Gastroesophageal sphincter (tissue), 4 donors: ENCODE measurements at places on chromosomes 4 and X.

- no peaks in the 10 kb centered on the region for H3K36me3 ChIP-seq
- no peak for ATAC-seq
- H3K27me3 ChIP-seq: no peaks in the 10 kb centered on the region
These were observed 43.5 kb upstream of the CITED1 start for GRCh38 chrX:72349190-72349589.

DNA sequence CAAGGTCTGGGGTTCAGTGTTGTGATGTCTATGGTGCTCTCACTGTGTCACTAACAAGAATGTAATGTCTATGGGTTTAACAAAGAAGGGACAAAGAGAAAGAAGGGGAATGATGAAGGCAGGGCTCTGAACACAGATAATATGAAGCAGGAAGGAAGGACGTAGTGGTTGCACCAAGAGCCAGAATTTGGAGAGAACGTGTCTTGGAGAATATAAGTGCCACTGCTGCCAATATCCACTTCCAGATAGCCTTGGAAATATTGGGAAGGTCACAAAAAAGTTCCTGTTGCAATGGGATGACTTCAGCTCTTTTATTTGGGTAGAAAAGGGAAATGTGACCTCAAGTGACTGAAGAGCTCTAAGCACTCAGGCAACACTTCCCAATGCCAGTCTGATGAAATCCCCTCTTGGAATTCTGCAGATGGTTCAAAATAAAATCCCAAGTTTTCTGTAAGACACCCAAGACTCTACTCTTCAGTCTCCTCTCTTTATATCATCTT, 131.8 kb downstream of the PRKX start:
- ATAC-seq: no peak
- no peaks in the 10 kb centered on the region for H3K4me1 ChIP-seq
- H3K27me3 ChIP-seq: no peaks in the 10 kb centered on the region
- no peaks in the 10 kb centered on the region for H3K36me3 ChIP-seq
- no peak overlapping the region for H3K27ac ChIP-seq

- no peak overlapping the region for H3K4me3 ChIP-seq
- H3K27me3 ChIP-seq: no peaks in the 10 kb centered on the region
- H3K4me1 ChIP-seq: no peaks in the 10 kb centered on the region
- H3K27ac ChIP-seq: no peak overlapping the region
These were observed 41.8 kb downstream of the PRKG2 start for GRCh38 chr4:81173213-81173612.

DNA sequence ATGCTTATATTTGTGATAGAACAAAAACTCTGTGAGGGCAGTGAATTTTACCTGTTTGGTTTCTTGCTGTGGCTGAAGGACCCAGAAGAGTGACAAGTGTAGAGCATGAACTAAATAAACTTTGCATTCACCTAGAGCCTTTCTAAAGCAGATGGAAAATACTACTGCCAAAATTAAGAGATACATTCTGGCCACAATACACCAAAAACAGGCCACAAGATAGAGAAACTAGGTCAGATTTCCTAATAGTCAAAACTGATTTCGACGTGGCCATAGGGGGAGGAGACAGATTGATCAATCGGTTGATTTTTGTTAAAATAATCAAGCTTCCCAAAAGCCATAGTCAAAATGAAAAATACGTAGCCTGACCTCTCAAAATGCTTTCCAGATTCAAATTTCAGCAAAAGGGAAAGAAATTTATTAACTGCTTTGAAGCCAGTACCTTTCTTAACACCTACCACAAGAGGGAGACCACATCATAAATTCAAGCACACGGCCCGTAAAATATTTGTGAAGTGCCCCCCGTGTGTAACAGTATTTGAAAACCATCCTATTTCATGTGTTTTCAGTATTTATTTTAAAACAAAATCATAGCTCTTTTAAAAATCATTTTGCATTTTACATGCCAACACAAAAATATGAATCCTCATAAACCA, 132.4 kb downstream of the CORIN start:
- H3K36me3 ChIP-seq: no peaks in the 10 kb centered on the region
- ATAC-seq: no peak
- no peaks in the 10 kb centered on the region for H3K4me1 ChIP-seq

DNA sequence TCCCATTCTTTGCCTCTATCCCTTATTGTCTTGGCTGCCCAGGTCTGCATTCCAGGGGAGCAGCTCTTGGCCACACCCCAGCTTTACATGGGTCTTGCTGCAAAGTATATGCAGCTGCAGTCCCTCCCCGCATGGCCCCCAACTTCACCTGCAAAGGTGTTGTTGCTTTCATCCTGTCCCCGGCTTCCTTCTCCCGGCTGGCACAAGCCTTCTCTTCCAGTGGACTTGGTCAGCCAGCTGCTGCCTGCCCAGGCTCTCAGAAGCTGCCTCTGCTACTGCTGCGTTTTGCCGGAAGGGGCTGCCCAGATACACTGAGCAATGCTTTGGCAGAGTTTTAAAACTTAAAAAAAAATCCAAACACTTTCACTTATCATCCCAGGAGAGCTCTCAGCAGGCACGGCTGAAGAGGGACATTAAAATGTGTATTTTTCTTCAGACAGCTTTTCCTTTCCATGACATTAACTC, 121.2 kb upstream of the PDLIM3 start:
- H3K4me3 ChIP-seq: peak overlapping the region; percentile 39
- peak; percentile 82 for ATAC-seq
- no peaks in the 10 kb centered on the region for H3K27me3 ChIP-seq
- H3K36me3 ChIP-seq: peaks cover 15% of the 10 kb centered on the region
- peaks cover 23% of the 10 kb centered on the region for H3K4me1 ChIP-seq
- H3K27ac ChIP-seq: peak overlapping the region; percentile 80

- H3K4me1 ChIP-seq: no peaks in the 10 kb centered on the region
- H3K27ac ChIP-seq: no peak overlapping the region
- no peak for ATAC-seq
- no peaks in the 10 kb centered on the region for H3K36me3 ChIP-seq
These were observed 103.3 kb upstream of the RASGEF1B start for GRCh38 chr4:81574991-81575390.

DNA sequence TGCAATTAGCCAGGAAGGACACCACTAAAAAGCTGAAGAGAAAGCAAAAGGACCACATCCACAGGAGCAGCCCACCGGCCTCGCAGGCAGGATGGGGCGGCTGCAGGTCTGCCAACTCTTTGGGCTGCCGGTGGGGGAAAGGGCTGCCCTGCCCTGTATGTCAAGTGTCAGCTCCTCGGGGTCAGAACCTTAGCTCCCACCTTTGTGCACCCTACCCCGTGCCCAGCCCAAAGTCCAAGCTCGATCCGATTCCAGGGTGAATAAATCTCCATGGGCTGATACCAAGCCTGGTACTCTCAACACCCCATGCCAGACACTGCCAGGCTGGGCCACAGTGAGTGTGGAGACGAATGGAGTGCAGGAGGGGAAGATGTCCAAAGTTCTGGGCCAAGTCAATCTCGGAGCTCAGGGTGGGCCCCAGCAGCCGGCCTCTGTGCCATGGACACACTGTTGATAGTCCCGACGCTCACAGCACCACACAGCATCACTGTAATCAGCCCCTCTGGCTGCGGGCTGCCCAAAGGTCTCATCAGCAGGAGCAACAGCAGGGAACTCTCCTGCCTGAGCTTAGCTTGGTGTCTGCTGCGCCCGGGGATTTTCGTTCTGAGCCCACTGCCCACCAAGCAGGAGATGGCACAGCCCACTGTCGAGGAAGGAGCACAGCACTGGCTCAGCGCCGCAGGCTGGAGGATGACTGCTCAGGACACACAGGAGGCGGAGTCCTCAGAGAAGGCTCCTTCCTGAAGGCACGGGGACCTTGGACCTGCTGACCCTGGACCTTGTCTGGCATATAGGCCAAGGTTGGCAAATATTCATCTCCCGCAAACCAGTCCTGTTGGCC, 84.4 kb downstream of the JAKMIP1 start:
- no peaks in the 10 kb centered on the region for H3K36me3 ChIP-seq
- H3K27me3 ChIP-seq: peaks cover 67% of the 10 kb centered on the region
- H3K27ac ChIP-seq: no peak overlapping the region
- no peak for ATAC-seq
- no peak overlapping the region for H3K4me3 ChIP-seq
- no peaks in the 10 kb centered on the region for H3K4me1 ChIP-seq

DNA sequence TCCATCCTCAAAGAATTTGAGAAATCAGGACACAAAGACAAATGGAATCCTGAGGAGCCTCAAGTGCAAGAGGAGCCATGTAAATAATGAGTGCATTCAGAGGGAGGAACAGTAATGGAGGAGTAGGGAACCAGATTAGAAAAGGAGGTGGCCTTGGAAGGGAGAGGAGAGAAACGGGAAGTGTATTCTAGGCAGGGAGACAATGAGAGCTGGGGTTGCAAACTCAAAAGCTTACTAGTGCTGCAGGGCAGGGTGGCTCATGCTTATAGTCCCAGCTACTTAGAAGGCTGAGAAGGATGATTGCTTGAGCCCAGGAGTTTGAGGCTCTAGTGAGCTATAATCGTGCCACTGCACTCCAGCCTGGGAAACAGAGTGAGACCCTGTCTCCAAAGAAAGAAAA, 113.2 kb upstream of the LSM6 start:
- no peak for ATAC-seq
- no peaks in the 10 kb centered on the region for H3K4me1 ChIP-seq
- no peak overlapping the region for H3K4me3 ChIP-seq
- no peak overlapping the region for H3K27ac ChIP-seq

DNA sequence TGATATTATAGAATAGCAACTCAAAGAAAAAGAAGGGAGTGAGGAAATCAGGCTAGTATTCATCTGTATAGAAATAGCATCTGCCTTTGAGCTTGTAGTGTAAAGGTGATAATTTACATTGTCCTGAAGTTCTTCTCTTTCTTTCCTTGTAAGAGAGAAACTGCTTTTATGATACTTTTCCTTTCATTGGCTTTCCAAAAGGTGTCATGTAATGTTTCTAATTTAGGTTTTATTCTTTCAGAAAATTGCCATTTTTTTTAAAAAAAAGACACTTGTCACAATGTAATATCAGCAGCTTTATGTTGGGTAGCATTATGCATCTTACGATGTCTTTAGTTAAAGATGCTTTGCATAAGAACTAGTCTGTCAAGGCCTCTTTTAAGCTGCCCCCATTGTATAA, 1153.8 kb upstream of the PCDH7 start:
- H3K4me3 ChIP-seq: no peak overlapping the region
- H3K27me3 ChIP-seq: no peaks in the 10 kb centered on the region
- no peak for ATAC-seq
- H3K36me3 ChIP-seq: no peaks in the 10 kb centered on the region
- H3K27ac ChIP-seq: no peak overlapping the region

DNA sequence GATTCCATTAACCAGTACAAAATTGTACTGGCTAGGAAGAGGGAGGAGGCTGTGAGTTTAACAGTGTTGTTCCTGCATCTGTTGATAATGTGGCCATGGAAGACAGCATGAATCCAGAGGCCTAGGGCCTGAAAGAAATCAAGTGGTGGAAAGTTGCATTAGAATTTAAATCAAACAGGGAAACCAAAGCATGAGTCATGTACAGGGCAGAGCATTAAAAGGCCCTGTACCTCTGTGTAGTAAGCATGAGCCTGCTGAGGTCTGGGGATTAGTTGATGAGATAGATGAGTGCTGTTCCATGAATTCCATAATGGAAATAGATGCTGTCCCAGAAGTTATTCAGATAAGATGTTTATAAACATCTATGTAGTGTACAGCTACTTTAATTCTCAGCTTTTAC, 58.3 kb downstream of the MID1IP1 start:
- H3K27ac ChIP-seq: no peak overlapping the region
- H3K27me3 ChIP-seq: no peaks in the 10 kb centered on the region
- H3K4me3 ChIP-seq: no peak overlapping the region

DNA sequence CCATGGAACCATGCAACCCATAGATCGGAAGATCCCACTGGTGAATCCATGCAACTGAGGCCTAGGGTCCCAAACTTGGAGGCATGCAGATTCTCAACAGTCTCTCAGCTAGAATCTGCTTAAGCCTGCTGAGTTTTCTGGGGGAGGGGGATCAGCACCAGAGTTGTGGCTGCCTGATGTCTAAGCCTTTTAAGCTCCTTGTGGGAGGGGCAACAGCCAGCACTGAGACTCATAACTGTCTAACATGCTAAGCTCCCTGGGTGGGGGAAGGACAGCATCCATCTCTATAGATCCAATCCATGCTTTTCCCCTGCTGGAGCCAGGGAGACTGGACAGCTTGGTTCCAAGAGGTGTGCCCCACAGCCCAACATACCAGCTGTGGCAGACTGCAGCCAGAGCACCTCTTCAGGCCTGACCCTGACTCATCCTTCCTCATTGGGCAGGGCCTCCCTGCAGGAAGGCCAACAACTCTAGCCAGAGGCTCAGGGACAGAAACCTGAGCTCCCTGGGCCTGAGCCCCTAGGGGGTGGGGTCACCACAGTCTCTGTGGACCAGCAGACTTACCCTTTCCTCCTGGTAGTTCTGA, 300.1 kb upstream of the SLC7A11 start:
- no peaks in the 10 kb centered on the region for H3K27me3 ChIP-seq
- no peak overlapping the region for H3K4me3 ChIP-seq
- H3K36me3 ChIP-seq: no peaks in the 10 kb centered on the region
- H3K27ac ChIP-seq: no peak overlapping the region
- no peak for ATAC-seq
- H3K4me1 ChIP-seq: no peaks in the 10 kb centered on the region

GRCh38 chr4:157220371-157220881, at the start of gene GRIA2:
Gene GRIA2 (plus strand): TSS chr4:157220728. CDS start chr4:157221043, 315 bp downstream.
- H3K4me3 ChIP-seq: peak within 1 kb of the TSS; percentile 47
- H3K27me3 ChIP-seq: peaks cover 51% of the 10 kb centered on the region
- no peaks in the 10 kb centered on the region for H3K36me3 ChIP-seq
- peak; percentile 76 for ATAC-seq
- H3K27ac ChIP-seq: no peak within 1 kb of the TSS

- H3K4me1 ChIP-seq: no peaks in the 10 kb centered on the region
- peaks cover 17% of the 10 kb centered on the region for H3K36me3 ChIP-seq
- H3K27ac ChIP-seq: no peak overlapping the region
- no peaks in the 10 kb centered on the region for H3K27me3 ChIP-seq
These were observed 57.8 kb upstream of the STX18 start for GRCh38 chr4:4599481-4600275.

DNA sequence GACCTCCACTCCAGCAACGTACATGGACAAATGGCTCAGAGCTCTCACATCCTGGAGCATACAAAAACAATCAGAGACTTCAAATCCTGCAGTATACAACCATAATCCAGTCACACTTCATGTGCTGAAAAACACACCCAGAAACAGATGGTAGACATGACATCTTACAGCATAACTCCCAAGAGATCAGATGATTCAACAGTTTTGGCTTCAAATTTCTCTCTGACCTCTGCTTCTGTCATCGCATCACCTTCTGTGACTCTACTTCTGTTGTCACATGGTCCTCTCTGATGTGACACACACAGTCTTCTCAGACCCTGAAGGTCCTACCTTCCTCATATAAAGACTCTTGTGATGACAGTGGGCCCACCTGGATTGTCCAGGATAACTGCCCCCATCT, 18.5 kb downstream of the SUV39H1 start:
- H3K4me1 ChIP-seq: no peaks in the 10 kb centered on the region
- ATAC-seq: peak; percentile 57
- no peak overlapping the region for H3K4me3 ChIP-seq
- H3K27ac ChIP-seq: no peak overlapping the region
- no peaks in the 10 kb centered on the region for H3K27me3 ChIP-seq

- no peak overlapping the region for H3K27ac ChIP-seq
- no peaks in the 10 kb centered on the region for H3K36me3 ChIP-seq
- no peak for ATAC-seq
These were observed 23.3 kb upstream of the ANXA5 start for GRCh38 chr4:121720109-121720508.

- no peaks in the 10 kb centered on the region for H3K4me1 ChIP-seq
- ATAC-seq: no peak
- no peaks in the 10 kb centered on the region for H3K36me3 ChIP-seq
- no peaks in the 10 kb centered on the region for H3K27me3 ChIP-seq
- H3K27ac ChIP-seq: no peak overlapping the region
These were observed 103.1 kb upstream of the LSM6 start for GRCh38 chr4:146072376-146072775.

GRCh38 chr4:77269505-77269904, 112.5 kb downstream of the CCNG2 start:
- no peak overlapping the region for H3K27ac ChIP-seq
- no peaks in the 10 kb centered on the region for H3K27me3 ChIP-seq
- H3K36me3 ChIP-seq: no peaks in the 10 kb centered on the region
- H3K4me3 ChIP-seq: no peak overlapping the region
